ENCODE measurements at places on chromosomes 2 and 18.
A peak's percentile ranks its signal among the peaks of the same experiment; 100 is the strongest.

GRCh38 chr2:176126929-176127773, 2.4 kb upstream of the HOXD8 start:
- peak; percentile 60 for DNase-seq

- no peak for DNase-seq
Measured at GRCh38 chr2:239727776-239728600, 297.2 kb downstream of the NDUFA10 start.

DNA sequence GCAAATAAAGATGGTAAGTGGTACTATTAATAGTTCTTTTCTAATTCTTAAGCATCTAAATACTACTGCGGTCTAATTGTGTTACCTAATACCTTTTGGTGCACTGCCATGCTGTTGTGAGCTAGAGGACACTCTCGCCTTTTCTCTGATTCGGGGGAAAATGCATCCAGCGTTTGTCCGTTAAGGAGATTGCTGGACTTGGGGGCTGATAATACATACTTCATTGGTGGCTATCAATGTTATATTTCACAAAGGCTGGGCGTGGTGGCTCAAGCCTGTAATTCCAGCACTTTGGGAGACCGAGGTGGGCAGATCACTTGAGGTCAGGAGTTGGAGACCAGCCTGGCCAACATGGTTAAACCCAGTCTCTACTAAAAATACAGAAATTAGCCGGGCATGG, 141.7 kb upstream of the TWIST2 start:
- DNase-seq, result no peak

DNA sequence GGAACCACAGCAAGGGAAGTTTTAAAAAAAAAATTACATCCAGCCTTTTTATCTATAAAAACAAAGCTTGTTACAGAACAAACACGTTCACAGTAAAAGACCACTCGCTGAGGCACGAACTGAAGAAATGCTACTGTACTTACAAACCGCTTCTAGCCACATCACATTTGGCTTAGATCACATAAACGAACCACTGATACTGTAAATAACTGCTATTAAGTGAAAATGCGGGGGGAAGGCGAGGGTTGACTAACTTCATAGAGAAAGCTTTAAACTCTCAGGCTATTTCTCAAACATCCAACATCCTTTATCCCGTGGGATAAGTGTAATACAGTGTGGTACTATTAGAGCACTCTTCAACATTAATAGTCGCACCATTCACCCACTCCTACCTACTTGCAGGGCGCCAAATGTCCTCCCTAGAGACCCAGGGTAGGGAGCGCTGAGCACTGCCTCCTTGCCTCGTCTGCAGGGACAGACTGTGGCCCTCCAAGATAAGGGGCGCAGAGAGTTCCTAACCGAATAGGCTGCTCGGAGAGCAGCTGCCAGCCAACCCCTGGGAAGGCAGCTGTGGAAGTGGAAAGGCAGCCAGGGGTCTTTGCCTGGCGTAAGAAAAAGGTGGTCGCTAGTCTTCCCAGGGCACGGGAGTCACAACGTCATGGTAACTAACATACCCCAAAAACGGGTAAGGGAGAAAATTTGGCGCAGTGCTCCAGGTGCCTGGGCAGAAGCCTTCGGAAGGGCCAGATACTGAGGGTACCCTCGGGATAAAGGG, 854 bp downstream of the GPR155 start:
- peak; percentile 63 for DNase-seq

GRCh38 chr2:187434342-187434785, 13.7 kb downstream of the CALCRL start:
- no peak for DNase-seq

GRCh38 chr2:223635080-223635479, 32.9 kb upstream of the SCG2 start:
- DNase-seq, result no peak

GRCh38 chr2:9071032-9071431, 67.5 kb upstream of the MBOAT2 start:
- no peak for DNase-seq

DNA sequence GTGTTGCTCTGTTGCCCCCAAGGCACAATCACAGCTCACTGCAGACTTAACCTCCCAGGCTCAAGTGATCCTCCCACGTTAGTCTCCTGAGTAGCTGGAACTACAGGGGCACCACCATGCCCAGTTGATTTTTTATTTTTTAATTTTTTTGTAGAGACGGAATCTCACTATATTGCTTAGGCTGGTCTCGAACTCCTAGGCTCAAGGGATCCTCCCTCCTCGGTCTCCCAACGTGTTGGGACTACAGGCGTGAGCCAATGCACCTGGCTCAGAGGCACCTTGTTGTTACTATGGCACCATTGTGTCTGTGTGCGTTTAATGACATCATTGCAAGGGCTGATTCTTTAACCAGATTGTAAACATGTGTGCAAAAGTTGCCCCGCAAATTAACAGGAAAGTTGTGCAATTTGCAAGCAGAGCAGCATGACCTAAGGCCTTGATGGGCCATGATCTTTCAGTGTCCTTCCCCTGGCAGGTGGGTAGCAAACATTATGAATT, 22.6 kb downstream of the TCF23 start:
- DNase-seq, result no peak

GRCh38 chr2:1603059-1603458, 141.3 kb downstream of the PXDN start:
- no peak for DNase-seq

GRCh38 chr2:226701052-226701451, 98.6 kb downstream of the IRS1 start:
- DNase-seq, result no peak

DNA sequence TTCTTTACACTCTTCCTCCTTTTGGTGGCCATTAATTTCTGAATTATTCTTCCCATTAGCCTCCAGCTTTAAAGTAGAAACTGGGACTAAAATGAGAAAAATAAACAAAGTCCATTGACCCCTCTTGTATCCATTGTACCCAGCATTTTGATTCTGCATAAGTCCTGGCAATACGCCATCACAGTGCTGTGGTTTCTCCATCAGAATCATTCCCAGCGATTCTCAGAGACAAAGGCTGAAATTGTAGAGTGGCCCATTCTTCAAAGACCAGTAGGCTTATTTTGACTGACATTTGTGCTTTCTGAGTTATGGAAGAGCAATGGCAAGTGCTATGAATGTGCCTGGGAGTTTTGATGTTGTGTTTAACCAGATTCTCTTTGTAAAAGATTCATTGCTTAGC, 199.3 kb upstream of the GALNT5 start:
- DNase-seq, result no peak

DNA sequence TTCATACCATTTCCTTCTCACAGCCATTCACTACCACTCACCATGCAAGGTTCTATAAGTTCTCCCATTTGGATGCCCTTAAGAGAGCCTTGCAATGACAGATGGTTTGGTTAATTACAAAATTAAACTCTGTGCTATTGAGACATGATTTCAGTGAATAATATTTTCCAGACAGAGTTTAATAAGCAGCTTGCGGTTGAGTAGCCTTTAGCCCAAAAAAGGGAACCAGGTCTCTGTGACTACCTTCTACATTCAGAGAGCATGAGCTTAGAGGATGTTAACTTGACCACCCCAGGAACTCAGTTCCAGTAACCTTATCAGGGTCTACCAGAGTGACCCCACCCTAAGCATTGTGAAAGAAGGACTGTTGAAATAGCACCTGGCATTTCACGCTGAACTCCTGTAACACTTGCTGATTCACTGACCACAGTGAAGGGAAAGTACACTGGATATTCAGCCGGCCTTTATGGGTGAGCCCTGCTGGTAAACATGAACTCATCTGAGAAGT, 1173.1 kb upstream of the ZEB2 start:
- peak; percentile 23 for DNase-seq

GRCh38 chr2:128686497-128686859, 367.8 kb upstream of the HS6ST1 start:
- DNase-seq, result no peak

GRCh38 chr2:53021828-53022227, 745.8 kb upstream of the CHAC2 start:
- DNase-seq, result no peak

GRCh38 chr18:50091509-50092244, 103.3 kb downstream of the MYO5B start:
- no peak for DNase-seq
